Activated CD4-positive, alpha-beta T cell treated with anti-CD3 and anti-CD28 coated beads for 1 hour (primary cell): ENCODE measurements at places on chromosomes 13 and 19.

- DNase-seq, result no peak
These were observed 329.7 kb upstream of the HTR2A start for GRCh38 chr13:47226516-47226915.

- DNase-seq, result no peak
These were observed 26.5 kb downstream of the FPR3 start for GRCh38 chr19:51821456-51821855.

DNA sequence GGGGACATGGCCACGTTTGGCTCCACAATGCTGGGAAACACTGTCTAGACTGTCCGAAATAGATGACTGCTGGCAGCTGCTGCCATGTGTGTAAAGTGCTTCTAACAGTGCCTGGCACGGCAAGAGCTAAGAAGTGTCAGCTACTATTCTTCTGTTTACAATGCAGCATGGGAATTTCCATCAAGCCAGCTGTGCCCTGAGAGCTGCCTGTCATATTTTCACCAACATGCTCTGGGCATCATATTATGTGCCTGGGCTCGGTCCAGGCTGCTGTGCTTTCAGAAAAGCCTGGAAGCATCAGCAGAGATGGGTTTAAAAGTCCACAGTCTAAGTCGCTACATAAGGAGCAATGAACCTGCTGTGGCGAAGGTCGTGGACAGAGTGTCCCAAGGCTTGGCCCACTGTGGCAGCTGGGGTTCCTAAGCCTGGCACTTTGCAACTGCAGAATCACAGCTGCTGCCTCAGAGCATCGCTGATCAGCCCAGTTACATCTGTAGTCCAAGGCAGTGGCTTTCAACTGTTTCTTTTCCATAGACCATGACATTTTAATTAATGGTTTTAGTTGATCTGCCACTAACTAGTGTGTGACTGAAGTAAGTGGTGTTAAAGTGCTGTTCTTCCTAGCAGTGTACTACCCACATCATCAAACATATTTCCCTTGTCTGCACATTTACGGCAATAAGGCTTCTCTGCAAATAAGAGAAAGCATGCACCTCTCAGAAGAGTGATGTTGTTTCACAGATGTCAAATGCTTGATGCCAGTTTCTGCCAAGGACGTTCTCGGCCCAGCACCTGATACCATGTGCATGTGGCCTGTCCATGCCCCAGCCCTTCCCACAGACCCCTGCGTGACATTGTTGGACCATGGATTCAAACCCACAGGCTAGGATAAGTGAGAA is 95.7 kb upstream of the C1QTNF9B start:
- no peak for DNase-seq

DNA sequence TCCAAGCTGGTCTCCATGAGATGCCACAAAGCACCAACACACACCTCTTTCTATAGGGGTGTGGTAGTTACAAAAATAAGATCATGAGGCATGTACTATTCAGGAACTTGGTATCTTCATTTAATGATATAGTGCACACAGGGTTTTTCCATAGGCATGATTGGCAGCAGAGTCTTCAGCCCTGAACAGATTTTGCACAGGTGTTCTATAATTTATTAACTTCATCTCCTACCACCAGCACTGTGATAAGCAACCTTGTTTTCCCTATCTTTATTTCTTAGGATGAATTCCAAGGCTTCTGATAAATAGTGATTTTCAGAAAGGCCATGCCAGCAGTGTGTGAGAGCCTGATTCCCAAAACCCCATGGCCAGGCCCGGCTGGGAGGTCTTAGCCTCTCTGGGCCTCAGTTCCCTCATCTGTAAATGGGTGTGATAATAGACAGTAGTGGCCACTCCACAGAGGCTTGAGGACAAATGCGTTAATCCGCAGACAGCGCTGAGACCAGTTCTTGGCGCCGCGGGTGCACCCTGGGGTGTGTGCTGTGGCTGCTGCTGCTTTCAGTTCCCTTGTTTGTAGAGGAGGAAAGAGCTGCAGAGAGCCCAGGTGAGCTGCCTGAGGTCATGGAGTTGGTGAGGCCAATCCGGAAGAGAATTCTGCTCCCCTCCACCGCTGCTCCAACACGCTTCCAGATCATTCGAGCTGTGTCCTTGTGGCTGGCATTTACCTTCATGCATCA is 33.1 kb downstream of the DHRS12 start:
- no peak for DNase-seq

GRCh38 chr13:76965759-76966421 is 17.6 kb downstream of the ACOD1 start:
- DNase-seq, result no peak
